ENCODE measurements at places on chromosomes 13 and 19. TPM values are rescaled to one million over a fixed set of nuclear protein-coding genes. Genes with fewer than 3 reads are reported as not detected.

DNA sequence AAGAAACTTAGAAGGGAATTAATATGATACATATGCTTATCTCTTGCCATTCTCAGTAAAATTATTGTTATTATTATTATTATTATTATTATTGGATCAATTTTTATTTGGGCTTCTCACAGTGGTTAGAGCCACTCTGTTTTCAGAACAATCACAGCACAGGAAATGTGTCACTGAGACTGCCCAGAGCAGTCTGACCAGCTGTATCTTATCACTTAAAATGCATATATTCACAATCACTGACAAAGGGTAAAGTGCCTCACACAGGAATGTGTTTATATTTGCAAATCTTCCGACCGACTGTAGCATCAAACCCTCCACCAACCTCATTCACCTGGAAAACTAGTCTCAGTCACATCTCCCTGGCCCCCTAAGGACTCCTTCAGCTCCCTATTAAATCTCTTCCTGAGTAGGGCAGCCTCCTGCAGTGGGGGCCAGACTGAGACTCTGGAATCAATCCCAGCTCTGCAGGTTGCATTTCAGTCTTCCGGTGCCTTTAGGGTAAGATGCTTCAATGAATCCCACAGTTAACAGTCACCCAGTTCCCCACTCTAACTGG lies 738.3 kb upstream of the SLITRK5 start:
- DNase-seq, result no peak

DNA sequence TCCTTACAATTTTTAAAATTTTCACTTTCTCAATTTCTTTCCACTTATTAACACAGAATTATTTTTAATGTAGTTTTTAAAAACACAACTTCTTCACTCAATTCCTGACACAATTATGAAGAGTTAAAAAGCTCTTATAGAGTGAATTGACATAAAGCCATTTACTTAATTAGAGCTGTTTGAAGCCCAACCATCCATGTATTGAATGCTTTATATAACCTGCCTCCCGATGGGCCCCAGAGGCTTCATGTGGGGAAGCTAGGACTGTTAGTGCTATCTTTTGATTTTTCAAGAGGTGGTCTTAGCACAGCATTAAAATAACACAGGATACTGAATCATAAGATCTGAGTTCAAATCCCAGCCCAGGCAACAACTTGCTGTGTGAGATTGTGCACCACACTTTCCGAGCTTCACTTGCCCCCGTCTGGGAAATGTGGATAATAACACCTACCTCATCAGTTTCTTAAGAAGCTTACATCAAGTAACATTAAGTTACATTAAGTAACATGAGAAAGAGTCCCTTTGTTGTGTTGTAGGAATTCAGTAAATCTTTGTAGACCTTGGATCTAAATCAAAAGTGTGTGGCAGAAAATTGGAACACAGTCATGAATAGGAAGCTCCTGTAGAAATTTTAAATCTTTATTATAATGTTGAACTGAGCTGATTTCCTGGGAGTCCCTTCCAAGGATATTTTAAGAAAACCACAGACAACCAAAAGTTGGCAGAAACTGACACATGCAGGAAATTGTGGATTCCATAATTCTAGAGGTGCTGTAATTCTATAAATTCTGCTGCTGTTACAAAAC lies 5.5 kb upstream of the ENOX1 start:
- no peak for DNase-seq

Gene IRGC
- not detected for total RNA-seq

Gene CYP4F8
- total RNA-seq, result not detected

Gene FGF22
- total RNA-seq, result under 0.01 TPM

Gene TNFSF9
- 2.0 TPM for total RNA-seq

- peak; percentile 92 for DNase-seq
Observed at GRCh38 chr19:14472202-14472938, 2.8 kb downstream of the PTGER1 start.

Gene CBARP
- total RNA-seq, result 5.3 TPM

Gene CGB2
- total RNA-seq, result not detected

Gene SHISA7
- total RNA-seq, result 4.5 TPM

Gene GIPR
- 0.41 TPM for total RNA-seq

Gene ZIC2
- 2.4 TPM for total RNA-seq

GRCh38 chr19:14459703-14460102 lies 15.5 kb downstream of the PTGER1 start:
- no peak for DNase-seq

DNA sequence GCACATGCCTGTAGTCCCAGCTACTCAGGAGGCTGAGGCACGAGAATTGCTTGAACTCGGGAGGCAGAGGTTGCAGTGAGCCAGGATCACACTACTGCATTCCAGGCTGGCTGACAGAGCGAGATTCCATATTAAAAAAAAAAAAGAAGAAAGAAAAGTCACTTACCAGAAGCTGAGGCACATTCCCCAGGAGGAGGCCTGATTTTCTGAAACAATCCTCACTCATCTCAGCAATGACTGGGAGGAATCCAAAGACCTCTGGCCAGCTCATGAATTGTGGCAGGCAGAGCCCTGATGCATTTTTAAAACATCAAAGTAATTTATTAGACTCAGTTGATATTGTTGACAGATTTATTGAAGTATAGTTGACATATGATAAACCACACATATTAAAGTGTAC lies 206.3 kb downstream of the FOXO1 start:
- DNase-seq, result no peak

Gene ZNRF4
- total RNA-seq, result not detected

GRCh38 chr19:45299719-45300118 lies 23.0 kb downstream of the CKM start:
- no peak for DNase-seq

DNA sequence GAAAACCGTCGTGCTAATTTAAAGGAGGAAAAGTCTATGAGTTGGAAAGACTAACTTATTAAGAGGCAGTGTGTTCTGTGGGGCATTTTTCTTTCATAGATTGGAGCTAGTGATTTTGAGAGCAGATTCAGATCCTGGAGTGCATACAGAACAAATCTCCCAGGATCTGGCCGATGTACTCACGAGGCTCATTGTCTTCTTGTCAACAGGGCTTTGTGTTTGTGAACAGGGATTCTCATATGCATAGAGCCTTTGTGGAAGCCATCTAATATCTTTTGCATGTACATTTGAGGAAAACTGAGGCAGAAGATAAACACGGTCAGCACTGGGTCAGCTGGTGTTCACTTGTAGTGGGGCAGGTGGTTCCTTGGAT lies 482.9 kb upstream of the TSHZ3 start:
- DNase-seq, result no peak

GRCh38 chr13:57865600-57866294 lies 234.2 kb downstream of the PCDH17 start:
- no peak for DNase-seq

Gene ZNF567
- 19.2 TPM for total RNA-seq

GRCh38 chr13:95571941-95572340 lies 19.4 kb downstream of the CLDN10 start:
- DNase-seq, result no peak

DNA sequence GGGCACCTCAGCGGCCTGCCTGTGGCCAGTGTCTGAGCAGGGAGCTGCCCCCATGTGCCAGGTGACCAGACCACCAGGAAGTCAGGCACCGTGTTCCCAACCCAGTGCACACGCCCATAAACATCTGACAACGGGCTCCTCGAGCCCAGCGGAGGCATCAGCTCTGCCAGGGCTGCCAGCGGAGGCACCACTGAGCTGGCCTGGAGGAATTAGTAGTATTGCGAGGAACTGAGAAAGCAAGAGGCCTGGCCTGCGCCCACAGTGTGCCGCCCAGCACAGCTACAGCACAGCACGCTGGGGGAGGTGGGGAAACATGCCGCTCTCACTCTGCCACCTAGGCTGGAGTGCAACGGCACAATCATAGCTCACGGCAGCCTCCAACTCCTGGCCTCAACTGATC lies 44.6 kb downstream of the ANKRD27 start:
- no peak for DNase-seq

GRCh38 chr13:31764556-31764955 lies 25.2 kb downstream of the RXFP2 start:
- DNase-seq, result no peak

GRCh38 chr19:9456018-9456689 lies 20.8 kb upstream of the ZNF266 start:
- no peak for DNase-seq

DNA sequence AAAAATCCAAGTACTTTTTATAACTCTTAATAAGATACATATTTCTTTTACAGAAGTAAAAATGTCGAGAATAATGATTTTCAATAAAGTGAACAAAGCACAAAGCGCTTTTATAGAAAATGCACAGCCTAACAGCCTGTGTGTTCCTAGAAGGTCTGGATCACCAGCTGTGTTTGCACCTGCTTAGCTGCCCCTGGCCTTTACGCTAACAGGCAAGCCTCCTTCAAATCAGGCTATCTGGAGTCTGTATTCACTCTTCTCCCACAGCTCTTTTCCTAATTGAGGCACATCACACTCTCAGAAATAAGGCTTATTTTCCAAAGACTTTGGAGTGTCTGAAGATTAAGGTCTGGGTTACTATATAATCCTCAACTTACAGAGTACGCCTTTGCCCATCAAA lies 183.1 kb downstream of the LHFPL6 start:
- DNase-seq, result no peak

GRCh38 chr13:34886121-34886875 lies 55.8 kb upstream of the NBEA start:
- no peak for DNase-seq

DNA sequence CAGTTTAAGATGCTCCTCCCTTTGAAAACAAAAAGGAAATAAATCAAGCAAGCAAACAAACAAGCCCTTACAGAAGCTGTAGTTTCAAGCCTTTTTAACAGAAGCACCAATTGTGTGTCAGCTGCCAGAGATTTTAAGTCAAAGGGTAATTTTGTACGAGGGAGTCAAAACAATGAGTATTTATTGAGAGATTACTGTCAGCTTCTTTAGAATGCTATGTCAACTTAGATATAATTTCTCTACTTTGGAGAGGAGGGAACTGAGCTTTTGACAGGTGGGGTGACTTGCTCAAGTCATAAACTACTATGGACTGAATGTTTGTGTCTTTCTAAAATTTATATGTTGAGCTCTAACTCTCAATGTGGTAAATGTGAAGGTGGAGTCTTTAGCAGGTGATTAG lies 10.5 kb upstream of the CBY2 start:
- no peak for DNase-seq

GRCh38 chr19:33465371-33465770 lies 56.2 kb downstream of the PEPD start:
- no peak for DNase-seq

DNA sequence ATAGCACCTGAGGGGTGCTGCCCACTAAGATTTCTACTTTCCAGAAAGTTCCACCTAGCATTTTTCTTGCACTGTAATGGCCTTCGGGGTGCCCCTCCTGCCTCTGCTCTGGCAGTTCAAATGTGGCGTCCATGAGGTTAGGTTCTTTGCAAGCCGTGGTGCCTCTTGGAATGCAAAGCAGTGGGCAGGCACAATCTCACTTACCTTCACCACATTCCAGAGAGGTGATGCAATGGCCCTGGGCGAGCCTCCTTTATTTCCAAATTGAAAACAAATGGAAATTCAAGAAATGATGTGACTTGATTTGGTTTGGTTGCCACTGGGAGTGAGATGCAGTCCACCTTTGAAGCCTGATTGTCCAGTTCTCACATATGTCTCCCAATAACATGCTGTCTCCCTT lies 46.9 kb downstream of the FGF9 start:
- no peak for DNase-seq

DNA sequence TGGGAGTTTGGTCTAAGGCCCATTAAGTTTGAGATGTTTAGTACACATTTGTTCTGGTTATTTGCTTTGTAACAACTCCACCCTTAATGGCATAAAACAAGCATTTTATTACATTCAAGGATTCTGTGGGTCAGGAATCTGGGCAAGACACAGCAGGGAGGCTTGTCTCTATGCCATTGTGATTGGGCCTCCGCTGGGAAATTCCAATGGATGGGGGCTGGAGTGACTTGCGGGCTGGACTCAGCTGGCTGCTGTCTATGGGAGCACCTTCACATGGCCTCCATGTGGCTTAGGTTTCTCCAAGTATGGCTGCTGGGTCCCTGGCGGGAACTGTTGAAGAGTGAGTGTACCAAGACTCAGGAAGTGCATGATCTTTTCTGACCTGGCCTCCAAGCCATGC lies 159.0 kb downstream of the PAN3 start:
- no peak for DNase-seq

Gene TTC9B
- 37.5 TPM for total RNA-seq

Gene PSG6
- not detected for total RNA-seq

- DNase-seq, result no peak
Observed at GRCh38 chr13:53012707-53013106, 15.9 kb upstream of the OLFM4 start.
